ENCODE measurements at places on chromosomes 11 and 22. TPM values are rescaled to one million over a fixed set of nuclear protein-coding genes. Genes with fewer than 3 reads are reported as not detected.

GRCh38 chr11:6129635-6130034 lies 22.2 kb downstream of the OR56B4 start:
- DNase-seq: no peak

Gene PATE2
- total RNA-seq: not detected

DNA sequence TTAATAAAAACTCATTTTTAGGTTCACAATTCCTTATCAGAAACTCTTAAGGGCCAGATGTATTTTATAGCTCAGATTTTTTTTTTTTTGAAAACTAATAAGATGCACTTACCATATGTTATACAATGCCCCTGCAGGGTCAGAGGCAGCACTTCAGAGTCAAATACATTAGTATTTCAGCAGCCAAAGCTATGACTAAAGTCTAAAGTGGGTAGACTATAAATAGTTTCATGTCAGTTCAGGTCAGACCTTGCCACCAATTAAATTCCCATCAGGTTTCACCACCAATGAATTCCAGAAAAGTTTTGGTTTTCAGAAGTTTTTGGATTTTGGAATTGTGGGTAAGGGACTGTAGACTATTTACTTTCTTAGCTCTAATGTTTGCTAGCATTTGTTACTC lies 75.9 kb downstream of the FAM83F start:
- no peak for DNase-seq

DNA sequence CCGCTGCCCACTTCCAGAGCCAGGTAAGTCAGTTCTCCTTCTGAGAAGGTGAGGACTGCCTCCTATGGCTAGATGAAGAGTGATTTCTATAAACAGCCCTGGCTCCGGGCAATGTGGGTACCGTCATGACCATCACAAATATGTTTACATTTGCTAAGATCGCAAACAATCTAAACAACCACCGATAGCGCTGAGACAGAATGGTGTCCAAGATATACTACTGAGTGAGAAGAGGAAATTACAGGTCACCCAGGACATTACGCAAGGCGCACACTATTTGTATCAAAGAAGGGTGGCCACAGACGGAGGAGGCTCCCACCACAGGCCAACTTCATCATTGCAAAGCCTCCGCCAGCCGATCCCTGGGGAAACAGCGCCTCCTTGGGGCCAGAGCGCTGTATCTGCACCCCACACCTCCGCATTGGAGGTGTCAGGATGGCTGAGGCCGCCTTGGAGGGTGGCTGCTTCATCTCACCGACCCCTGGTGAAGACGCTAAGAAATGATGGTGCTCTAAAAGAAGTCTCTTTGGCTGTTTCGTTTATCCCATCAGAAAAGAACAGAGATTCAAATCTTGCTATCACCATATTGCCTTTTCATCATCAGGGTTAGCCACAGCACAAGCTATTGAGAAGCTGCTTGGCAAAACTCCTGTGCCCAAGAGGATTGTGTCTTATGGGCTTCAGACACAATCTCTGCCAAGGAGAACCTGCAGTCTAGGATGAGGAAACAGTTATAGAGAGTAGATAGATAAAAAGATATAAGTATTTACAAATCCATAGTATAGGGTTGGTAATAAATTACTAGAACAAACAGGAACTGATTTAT lies 12.3 kb upstream of the ASRGL1 start:
- peak; percentile 78 for DNase-seq

DNA sequence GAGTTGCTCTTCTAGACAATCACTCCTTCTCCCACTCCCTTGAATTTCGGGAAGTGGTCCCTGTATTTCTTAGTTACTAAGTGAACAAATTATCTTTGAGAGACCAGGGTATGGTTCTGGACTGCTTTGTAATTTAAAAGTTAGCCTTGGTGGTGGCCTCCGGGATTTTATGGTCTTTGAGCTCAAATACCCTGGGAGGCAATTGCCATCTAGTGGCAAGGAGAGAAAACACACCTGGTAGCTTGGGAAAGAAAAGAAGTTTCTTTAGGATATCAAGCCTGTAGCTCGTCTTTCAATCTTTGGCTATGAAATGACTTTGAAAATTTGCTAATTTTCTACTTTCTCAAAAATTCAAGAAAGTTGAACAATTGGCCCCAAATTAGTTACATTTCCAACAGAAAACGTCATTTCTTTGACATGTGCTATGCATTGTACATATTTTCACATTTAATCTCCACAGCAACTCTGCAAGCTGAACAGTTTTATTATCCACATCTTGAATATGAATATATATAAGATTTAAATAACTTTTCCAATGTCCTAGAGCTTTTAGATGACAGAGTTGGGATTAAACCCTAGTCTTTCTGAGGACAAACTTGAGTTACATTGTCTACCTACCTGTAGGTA lies 39.1 kb downstream of the MMP27 start:
- peak; percentile 67 for DNase-seq

GRCh38 chr11:16002942-16003341 lies 353.4 kb downstream of the SOX6 start:
- no peak for DNase-seq

- no peak for DNase-seq
These were observed 1.0 kb upstream of the MUC5AC start for GRCh38 chr11:1156506-1157340.

DNA sequence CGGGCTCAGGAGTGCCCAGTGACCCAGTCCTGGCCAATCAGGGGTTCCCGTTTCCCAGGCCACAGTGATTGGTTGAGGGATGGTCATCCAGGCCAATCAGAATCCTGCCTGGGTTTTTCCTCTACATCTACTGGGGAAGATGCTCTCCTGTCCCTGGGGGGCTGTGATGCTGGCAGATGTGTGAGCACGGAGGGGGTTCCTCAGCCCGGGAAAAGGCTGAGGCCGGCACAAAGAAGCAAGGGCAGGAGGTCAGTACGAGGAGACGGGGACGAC lies 171.2 kb downstream of the CTTN start:
- DNase-seq: no peak

GRCh38 chr11:131656839-131657211 lies 286.4 kb downstream of the NTM start:
- DNase-seq: no peak

DNA sequence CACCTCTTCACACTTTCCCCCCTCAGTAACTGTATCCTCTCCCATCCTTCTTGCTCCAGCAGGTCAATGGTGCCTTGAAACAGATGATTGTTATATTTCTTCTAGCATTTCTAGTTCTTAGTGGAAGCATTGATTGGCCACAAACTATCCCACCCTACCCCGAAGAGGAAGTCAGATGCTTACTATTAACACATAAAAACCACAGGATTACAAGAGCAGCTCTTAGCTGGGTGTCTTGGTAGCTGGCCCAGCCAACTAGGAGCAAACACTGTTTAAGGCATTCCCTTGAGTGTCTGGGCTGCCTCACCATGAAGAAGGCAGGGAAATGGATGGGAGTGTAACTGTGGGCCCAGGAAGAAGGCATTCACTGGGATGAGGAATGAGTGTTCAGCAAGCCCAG lies 176.6 kb downstream of the GRIK4 start:
- DNase-seq: no peak

- peak; percentile 87 for DNase-seq
These were observed 7.5 kb downstream of the GP1BB start for GRCh38 chr22:19730655-19731360.

GRCh38 chr11:120186774-120187591 lies 23.8 kb upstream of the OAF start:
- no peak for DNase-seq

- DNase-seq: peak; percentile 63
These were observed 1062.8 kb downstream of the DLG2 start for GRCh38 chr11:84564180-84564866.

Gene MUC5AC
- total RNA-seq: not detected

DNA sequence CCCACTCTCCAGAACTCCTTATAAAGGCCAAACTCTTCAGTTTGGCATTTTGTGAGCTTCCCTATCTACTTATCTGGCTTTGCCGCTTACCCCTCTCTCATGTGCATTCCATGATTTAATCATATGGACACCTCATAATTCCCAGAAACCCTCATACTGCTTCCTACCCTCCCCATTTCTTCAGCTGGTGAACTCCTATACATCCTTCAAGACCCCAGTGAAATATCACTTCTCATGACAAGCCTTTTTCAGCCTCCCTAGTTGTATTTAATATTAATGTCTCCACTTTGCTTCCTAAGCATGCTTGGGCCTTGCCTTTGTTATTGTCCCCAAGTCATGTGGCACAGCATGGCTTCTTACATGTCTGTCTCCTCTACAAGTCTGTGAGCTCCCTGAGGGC lies 13.7 kb upstream of the TSPAN18 start:
- DNase-seq: no peak

Gene NCF4
- total RNA-seq: 0.17 TPM

DNA sequence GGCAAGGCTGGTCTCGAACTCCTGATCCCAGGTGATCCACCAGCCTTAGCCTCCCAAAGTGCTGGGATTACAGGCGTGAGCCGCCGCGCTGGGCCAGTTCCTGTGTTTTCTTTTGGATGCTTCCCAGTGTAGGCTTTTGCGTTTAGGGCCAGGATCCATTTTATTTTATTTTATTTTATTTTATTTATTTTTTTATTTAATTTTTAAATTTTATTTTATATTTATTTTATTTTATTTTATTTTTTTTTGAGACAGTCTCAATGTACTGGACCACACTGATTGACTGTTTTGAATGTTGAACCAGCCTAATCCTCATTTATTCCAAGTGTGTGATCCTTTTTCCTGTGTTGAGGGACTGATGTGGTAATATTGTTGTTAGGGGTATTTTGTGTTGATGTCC lies 8.4 kb downstream of the EPS8L2 start:
- no peak for DNase-seq

- DNase-seq: no peak
These were observed 8.5 kb downstream of the BIK start for GRCh38 chr22:43118953-43119458.

GRCh38 chr11:58963551-58964104 lies 24.3 kb downstream of the GLYATL1 start:
- DNase-seq: peak; percentile 4

DNA sequence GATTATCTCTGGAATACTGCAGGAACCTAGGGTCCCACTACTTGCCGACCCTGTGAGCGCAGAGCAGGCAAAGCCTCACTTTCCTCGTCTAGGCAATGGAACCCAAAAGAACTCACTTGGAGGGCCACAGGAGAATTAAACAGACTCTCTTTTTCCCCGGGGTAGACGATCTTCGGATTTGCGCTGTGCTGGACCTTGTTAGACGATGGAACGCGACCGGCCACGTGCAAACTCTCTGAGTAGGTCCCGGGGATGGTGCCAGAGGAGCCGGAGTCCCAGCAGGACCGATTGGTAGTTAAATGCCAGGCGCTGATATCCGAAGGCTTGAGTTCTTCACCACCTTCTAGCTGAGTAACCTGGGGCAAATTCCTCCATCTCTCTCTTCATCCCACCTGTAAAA lies 1.0 kb upstream of the SLC1A2 start:
- no peak for DNase-seq

- DNase-seq: no peak
These were observed 439.4 kb upstream of the ARHGAP42 start for GRCh38 chr11:100247704-100248103.

- no peak for DNase-seq
These were observed 1140.3 kb downstream of the TBC1D22A start for GRCh38 chr22:47902646-47903180.

DNA sequence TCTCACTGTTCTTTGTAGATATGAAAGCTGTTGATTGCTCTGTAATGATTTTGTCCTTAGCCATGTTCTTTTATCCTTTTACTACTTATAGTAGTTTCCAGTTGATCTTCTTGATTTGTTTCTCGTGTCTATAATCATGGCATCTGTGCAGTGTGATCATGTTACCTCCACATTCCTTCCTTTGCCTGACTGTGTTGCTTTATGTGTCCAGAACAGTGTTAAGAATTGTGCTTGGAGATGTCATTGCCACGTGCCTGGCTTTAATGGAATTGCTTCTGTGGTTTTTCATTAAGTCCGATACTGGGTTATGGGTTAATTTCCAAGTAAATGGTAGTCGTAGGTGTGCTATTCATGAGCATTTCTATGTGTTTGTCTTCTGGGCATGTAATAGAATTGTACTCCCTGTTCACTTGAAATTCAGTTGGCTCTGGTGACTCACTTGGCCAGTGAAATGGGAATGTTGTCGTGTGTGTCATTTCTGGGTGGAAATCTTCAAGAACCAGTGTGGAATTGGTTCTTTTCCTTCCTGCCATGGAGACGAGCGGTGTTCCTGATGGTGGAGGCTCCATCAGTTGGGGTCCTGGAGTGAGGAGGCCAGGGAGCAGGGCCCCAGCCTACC lies 6.8 kb downstream of the GTSE1 start:
- DNase-seq: peak; percentile 37

GRCh38 chr11:66267379-66268243 lies 828 bp upstream of the RAB1B start:
- DNase-seq: peak; percentile 93

DNA sequence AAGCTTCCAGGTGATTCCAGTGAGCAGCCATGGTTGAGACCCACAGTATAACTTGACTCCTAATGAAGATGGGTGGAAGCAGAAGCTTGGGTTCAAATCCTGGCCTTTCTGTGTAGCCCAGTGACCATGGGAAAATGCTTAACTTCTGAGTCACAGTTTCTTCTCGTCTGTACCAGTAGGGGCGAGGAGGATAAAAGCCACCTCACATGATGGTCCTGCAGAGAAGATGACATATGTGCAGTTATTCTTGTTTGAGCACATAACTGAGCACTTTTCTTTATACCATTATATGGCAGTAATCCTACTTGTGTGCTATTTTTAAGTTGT lies 4.9 kb downstream of the TMEM109 start:
- DNase-seq: peak; percentile 40

- DNase-seq: peak; percentile 80
These were observed 4.6 kb downstream of the ADM start for GRCh38 chr11:10309163-10310093.

GRCh38 chr11:36093548-36093947 lies 149.7 kb downstream of the LDLRAD3 start:
- no peak for DNase-seq

DNA sequence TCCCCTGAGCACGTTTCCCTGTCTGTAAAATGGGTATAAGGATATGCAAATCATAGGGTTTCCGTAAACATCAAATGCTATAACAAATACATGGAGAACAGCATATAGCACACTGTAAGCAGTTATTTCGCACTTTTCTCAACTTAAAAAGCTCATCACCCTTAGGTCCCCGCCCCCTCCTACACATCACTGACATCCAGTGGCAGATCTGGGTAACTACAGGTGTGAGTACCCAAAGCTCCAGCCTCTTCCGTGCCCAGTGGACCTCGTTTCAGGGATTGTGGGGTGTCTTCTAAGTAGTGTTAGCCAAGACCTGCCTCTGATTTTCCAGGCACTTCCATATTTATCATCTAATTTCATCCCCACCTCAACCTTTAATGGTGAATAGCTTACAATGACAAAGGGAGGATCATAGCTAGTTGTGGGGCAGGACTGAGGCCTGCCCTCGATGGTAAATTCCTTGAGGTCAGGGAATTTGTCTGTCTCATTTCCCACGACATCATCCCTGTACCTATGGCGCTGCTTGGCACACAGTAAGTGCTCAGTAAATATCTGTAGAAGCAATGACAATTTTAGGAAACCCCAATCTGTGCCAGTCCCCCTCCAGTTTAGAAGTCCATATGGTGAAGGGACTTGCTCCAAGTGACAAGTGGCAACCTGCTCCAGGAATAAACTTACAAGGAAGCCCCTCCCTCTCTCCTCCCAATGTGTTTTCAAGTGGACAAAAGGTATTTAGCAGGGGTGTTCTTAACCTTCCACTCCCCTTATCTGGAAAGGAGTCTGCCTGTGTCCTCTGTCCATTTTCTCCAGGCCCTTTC lies 340.5 kb downstream of the TENM4 start:
- peak; percentile 70 for DNase-seq
